ENCODE measurements at places on chromosomes 1 and 21.

- DNase-seq, result no peak
Observed at GRCh38 chr21:44380876-44381275, 27.5 kb downstream of the TRPM2 start.

DNA sequence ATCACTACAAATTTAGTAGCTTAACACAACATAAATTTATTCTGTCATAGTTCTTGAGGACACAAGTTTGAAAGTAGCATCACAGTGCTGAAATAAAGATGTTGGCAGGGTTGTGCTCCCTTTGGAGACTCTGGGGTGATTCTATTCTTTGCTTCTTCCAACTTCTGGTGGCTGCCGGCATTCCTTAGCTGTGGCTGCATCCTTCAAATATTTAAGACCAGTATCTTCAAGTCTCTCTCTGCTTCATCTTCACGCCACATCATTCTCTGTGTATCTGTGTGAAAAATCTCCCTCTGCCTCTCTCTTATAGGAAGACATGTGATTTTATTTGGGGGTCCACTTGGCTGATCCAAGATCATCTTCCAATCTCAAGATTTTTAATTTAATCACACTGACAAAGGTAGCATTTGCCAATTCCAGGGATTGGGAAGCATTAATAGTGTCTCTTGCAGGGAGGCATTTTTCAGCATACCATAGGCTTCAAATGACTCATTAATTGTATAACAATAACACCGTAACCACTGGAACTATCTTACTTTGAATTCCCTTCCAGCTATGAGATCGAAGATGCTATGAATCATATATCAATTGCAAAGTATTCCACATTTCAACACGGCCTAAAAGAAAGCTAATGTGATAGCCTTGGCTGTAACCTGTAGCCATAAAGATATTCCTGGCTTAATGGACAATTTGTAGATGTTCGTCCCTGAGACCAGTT is 74.6 kb downstream of the DPT start:
- no peak for DNase-seq

- no peak for DNase-seq
Observed at GRCh38 chr1:50474859-50475809, 51.9 kb upstream of the DMRTA2 start.

GRCh38 chr21:33940881-33941245 is 25.3 kb upstream of the ATP5PO start:
- no peak for DNase-seq

- no peak for DNase-seq
Observed at GRCh38 chr1:169202791-169203665, 96.5 kb downstream of the ATP1B1 start.

DNA sequence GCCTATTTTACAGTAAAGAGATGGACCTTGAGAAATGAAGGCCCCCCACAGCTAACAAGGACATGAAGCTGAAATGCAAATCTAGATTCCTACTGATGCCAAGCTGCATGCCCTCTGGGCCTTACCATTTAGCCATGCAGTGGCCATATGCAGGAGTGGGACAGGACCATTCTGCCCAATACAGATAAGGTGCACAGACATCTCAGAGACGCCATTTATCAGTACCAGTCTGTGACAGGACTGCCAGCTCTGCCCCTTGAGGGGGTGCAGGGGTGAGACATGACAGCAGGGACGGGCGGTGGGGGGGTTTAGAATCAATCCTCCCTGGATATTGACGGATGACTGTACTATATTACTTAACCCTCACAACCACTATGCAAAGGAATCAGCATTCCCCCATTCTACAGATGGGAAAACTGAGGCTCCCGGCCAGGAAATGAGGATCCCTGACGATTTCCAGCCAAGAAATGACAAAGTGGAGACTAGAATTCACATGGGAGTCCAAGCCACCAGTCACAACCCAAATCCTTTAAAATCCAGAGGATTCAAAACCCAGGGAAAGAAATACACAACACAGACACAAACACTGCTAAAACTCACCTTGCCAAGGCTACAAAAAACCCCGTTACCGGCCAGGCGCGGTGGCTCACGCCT is 10.8 kb downstream of the SSBP3 start:
- no peak for DNase-seq

GRCh38 chr1:171141688-171142415 is 43.2 kb upstream of the FMO2 start:
- no peak for DNase-seq

DNA sequence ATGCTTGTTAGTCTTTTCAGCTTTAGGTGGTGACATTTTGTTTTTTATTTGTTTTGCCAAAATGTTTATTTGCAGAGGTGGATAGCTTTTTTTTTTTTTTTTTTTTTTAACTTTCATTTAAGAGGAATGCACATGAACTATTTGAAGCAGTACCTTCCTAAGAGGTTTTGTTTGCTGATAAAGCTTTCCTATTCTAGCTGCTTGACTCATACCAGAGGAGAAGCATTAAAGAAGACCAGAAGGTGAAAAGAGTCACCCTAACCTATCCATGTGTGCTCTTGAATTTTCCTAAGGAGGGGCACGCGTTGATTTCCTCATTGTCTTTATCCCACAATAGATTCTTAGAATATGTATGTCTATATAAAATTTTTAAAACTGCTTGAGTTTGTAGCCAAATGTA is 57.7 kb downstream of the PRDM2 start:
- DNase-seq, result no peak
